SJCRH30 (cell line): ENCODE measurements at places on chromosomes 2 and 18. TPM values are rescaled to one million over a fixed set of nuclear protein-coding genes. Genes with fewer than 3 reads are reported as not detected.
A peak's percentile ranks its signal among the peaks of the same experiment; 100 is the strongest.

DNA sequence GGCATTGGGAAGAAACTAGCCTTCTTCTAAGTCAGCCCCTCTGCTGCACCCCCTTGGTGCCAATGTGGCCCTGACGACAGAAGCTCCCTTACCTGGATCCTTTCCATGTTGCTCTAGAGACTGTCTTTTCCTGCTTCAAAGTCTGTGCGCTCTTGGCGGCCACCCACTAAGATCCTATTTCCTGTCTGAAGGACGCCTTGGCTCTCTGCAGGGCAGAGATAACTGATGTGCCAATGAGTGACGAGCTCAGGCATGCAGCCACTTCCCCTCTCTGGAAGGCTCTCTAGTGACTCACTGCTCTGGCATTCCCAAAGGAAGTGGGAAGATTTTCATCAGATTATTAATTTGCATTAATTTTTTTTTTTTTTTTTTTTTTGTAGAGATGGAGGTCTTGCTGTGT, 273.5 kb downstream of the CDH20 start:
- H3K27ac ChIP-seq: peak overlapping the region; percentile 94
- peaks cover 22% of the 10 kb centered on the region for H3K4me1 ChIP-seq
- H3K27me3 ChIP-seq: no peaks in the 10 kb centered on the region

DNA sequence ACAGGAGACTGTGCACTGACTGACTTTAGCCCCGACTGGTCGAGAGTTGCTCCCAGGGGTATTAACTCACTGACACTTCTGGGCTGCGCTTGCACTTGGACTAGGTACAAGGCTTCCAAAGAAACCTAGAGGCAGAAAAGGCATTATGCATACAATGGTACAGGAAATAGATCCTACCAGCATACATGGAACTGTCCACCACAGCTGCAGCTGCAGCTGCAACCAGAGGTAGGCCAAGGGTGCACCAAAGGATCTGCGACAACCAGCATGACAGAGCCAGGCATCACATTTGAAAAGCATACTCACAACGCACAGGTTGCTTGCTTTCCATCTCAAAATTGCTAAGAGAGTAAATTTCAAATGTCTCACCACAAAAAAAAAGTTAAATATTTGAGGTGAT, 22.6 kb upstream of the PGAP1 start:
- no peaks in the 10 kb centered on the region for H3K36me3 ChIP-seq
- no peak overlapping the region for H3K27ac ChIP-seq
- H3K4me3 ChIP-seq: no peak overlapping the region
- no peaks in the 10 kb centered on the region for H3K4me1 ChIP-seq

Gene PAX8
- total RNA-seq: 0.99 and 1.3 TPM in 2 replicates

Gene DCDC2C
- total RNA-seq: not detected in 2 replicates
